ENCODE measurements at places on chromosomes 1 and 21.

DNA sequence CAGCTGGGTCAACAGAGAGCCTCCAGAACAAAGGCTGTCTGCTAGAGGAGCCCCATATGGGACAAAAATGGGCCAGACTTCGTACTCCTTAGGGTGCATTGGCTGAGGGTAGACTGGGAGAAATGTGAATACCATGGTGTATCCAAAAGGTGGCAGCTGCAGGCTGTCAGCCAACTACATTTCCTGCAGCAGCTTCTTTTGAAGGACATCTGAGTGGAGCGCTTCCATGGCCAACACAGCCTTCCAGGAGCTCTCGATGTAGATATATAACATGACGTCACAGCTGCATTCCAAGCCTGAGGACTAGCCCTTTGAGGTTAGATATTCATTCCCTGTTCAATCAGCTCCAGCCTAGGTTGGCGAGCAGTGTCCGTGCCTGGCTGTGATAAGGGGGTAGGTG, 107.7 kb downstream of the MAB21L3 start:
- no peak for DNase-seq

DNA sequence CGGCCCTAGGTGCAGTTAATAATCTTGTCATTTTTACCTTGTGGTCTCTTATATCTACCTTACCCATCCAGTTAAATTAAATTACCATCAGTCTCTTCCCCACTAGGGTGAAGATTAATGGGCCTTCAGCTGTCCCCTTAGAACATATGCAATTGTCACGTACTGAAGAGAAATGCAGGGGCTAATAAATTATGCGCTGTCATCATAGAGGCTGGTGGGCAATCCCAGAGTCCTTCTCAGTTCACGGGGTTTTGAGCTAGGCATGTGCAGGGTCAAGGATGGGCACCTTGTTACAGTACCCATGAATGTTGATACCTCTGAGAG, 35.8 kb downstream of the HLX start:
- no peak for DNase-seq

DNA sequence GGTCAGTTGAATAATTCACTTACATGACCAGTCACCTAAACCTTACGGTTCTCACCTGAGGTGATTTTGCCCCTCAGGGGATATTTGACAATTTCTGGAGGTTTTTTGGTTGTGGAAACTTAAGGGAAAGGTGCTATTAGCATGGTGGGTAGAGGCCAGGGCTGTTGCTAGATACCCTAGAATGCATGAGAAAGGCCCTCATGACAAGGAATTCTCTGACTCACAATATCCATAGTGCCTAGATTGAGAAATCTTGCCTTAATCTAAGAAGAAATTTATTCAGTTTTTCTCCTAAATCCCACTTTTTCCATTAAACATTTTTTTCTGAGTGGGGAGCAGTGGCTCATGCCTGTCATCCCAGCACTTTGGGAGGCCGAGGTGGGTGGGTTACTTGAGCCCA, 119.7 kb downstream of the TGFB2 start:
- DNase-seq = no peak

GRCh38 chr1:184743062-184743756, 11.4 kb downstream of the EDEM3 start:
- DNase-seq = no peak

- no peak for DNase-seq
Measured at GRCh38 chr1:5370311-5370710, 621.9 kb downstream of the NPHP4 start.

DNA sequence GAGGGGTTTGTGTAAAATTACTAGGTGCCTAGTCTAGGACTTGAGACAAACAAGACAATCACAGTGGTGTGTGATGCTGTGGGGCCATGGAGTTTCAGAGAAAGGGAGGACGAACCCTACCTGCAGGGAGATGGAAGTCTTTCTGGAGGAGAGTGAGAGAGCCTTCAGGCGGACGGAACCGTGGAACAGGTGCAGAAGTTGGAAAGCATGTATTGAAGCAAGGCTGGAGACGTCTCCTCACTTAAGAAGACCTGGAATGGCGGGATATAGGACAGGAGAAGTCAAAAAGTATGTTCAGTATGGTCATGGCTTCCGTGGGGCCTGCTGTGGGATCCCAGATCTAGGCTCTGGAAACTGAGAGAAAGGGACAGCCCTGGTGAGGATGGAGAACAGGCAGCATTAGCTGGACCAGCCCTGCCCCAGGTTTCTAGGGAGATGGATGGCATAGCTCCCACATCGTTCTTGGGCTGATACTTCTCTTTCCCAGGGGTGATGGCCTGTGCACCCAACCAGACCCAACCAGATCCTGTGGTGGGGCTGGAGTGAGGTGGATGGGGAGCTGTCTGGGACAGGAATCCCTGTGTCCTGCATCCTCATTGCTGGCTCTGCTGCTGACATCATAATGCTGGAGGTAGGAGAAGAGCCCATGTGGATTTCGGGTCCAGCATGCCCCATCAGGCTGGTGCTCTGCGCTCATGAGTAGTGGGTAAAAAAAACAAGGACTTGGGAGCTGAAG, 15.0 kb upstream of the LRP8 start:
- peak; percentile 65 for DNase-seq

DNA sequence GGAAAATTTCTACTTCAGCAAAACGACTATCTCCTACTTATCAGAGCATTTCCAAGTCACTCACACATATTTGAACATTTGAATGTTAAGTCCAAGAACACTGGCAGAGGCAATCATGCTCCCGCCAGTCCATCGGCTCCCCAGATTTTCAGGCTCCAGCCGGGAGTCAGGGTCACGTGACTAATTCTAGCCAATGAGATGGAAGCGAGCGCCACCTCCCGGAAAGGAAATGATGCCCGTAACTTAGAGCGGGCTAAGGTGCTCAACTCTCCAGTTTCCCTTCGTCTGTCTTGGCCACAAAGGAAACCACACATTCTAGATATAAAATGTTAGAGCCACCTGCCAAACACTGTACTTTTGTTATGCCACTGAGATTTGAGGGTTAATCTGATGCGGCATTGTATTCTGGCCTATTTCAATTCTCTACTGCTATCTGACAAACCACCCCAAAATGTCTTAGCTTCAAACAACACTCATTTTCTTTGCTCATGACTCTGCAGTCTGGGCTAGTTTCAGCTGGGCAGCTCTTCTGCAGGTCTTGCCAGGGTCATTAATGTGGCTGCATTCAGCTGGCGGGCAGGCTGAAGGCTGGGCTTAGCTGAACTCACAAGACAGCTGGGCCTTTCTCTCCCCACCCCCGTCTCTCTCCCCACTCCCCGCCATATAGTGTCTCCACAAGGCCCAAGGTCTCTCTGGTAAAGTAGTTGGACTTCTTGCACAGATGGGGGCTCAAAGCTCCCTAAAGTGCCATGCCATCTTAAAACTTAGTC, 16.5 kb upstream of the LHX4 start:
- DNase-seq = no peak

- no peak for DNase-seq
Measured at GRCh38 chr1:88463401-88463985, 220.6 kb upstream of the PKN2 start.

- no peak for DNase-seq
Measured at GRCh38 chr1:83125456-83125855, 873.5 kb downstream of the TTLL7 start.

DNA sequence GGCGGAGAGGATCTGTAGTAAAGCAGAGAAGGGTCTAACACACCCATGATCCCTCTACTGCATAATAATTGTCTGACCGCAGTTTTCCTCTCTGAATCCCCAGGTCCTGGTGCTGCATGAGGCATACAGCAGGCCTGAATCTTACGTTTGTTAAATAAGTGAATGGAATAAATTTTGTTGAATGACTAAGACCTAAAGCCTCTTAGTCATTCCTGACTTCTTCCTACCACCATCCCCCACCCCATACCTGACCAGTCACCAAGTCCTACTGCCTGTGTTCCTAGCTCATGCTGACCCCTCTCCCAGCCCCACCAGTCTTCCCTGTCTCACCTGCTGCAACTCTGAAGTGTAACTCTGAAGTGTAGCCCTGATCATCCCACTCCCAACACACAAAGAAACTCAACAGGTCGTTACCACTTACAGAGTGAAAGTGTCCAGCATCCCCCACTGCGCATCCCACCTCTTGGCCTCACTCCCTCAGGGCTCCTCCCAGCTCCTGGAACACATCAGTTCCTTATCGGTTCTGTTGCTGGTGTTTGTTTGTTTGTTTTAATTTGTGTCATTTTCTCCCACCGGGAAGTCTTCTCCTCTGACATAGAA, 9.7 kb downstream of the GJA5 start:
- DNase-seq = peak; percentile 64
